Epithelial cell of proximal tubule (primary cell): ENCODE measurements at places on chromosomes 16 and 17. TPM values are rescaled to one million over a fixed set of nuclear protein-coding genes. Genes with fewer than 3 reads are reported as not detected.

DNA sequence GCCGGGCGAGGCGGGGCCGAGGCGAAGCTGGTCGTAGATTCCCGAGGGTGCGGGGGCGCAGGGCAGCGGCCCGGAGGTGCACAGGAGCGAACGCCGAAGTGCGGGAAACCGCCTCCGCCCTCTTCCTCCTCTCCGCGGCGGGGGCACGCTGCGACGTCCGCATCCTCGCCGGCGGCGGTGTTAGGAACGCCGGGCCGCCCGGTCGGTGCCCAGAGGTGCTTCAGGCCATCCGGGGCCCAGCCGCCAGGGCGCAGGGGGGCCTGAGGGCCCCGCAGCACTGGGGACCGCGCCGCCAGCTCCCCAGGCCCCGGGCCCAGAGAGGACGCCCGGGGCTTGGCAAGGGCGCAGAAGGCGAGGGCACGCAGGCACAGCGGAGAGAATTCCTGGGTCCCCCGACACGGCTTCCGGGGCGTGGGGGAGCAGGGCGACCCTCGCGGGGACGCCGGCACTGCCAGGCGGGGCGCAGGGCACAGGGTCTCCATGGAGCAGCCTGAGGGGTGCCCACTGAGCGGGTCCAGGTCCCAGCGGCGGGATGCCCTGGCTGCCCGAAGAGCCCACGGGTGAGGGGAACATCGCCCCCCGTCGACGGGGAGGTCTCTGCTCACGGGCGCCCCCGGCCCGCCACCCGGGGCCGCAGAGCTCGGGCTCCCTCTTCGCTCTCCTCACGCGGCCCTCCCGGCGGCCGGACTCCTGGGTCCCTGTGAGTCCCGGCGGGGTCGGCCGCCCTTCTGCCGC, 576 bp downstream of the EPOP start:
- DNase-seq, result no peak

DNA sequence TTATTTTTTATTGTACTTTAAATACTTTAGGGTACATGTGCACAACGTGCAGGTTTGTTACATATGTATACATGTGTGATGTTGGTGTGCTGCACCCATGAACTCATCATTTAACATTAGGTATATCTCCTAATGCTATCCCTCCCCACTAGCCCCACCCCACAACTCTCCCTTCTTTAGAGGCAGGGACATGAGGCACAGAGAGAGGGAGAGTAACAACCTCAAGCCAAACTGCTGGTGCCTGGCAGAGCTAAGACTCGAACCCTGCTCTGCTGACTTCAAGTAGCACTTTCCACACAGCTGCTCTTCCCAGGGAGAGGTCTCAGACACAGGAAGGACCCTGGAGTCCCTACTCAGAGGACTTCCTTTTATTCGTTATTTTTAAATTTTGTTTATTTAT, 69.4 kb downstream of the WSB1 start:
- no peak for DNase-seq

GRCh38 chr17:35407531-35407930, 24.8 kb downstream of the SLFN12 start:
- DNase-seq, result no peak

DNA sequence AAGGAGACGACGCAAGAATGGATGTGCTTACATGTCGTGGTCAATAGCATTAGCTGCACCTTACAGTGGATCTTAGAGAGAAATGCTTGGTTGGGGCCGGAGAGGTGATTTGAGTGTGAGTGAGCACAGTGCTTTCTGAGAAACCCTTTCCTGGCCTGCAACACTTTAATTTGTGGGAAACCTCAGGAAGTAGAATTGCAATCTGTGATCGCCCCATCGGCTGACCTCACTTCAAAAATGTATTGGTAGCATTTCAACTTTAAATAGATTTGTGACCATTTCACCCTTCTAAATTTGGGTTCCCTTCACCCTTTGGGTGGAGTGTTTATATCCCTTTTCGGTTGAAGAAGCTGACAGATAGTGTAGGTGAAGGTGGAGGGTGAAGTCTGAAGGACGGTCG, 13.2 kb downstream of the PRKCB start:
- DNase-seq, result no peak

GRCh38 chr16:19716183-19716582, 1.8 kb downstream of the KNOP1 start:
- DNase-seq, result no peak

GRCh38 chr17:81593105-81593871, 41.1 kb upstream of the FAAP100 start:
- no peak for DNase-seq

DNA sequence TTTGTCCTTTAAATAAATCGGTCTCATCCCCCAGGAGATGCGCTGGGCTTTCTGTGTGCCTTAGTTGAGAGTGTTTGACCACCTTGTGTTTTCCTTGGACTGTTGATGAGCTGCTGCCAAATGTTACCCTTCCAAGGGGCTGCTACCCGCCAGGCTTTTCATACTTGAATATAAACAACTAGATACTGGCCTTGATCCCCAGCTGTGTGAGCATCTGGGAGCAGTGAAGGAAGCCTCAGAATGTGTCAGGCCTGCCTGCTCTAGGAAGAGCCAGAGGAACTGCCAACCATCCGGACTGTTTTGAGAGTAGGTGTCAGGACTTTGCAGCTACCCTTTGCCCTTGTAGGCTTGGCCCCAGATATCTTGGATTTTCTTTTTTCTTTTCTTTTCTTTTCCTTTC, 57.8 kb downstream of the LDHD start:
- no peak for DNase-seq

- no peak for DNase-seq
These were observed 211.5 kb downstream of the CDH11 start for GRCh38 chr16:64910356-64910755.

DNA sequence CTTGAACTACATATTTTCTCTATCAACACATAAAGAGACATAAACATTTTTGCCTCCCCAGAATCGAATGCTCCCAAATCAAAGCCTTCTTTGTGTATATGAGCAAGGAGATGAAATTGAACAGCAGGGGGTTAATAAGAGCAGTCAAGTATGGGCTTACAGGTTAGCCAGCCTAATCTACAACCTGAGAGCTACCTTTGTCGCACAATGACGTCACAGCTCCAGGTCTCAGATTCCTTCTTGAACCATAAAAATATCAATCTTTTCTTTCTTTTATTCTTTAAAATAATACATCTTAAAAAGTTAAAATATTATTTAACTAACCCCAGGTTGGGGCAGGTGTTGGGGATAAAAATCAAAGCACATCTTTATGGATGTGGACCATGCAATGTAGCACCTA, 482.9 kb upstream of the CDH11 start:
- no peak for DNase-seq

GRCh38 chr16:17828012-17828411, 357.3 kb upstream of the XYLT1 start:
- DNase-seq, result no peak

- no peak for DNase-seq
These were observed 7.5 kb upstream of the C16orf95 start for GRCh38 chr16:87324411-87325275.

GRCh38 chr17:80353718-80354275, 61.2 kb upstream of the ENDOV start:
- DNase-seq, result no peak

GRCh38 chr17:35942588-35943186, 826 bp downstream of the LYZL6 start:
- DNase-seq, result no peak

DNA sequence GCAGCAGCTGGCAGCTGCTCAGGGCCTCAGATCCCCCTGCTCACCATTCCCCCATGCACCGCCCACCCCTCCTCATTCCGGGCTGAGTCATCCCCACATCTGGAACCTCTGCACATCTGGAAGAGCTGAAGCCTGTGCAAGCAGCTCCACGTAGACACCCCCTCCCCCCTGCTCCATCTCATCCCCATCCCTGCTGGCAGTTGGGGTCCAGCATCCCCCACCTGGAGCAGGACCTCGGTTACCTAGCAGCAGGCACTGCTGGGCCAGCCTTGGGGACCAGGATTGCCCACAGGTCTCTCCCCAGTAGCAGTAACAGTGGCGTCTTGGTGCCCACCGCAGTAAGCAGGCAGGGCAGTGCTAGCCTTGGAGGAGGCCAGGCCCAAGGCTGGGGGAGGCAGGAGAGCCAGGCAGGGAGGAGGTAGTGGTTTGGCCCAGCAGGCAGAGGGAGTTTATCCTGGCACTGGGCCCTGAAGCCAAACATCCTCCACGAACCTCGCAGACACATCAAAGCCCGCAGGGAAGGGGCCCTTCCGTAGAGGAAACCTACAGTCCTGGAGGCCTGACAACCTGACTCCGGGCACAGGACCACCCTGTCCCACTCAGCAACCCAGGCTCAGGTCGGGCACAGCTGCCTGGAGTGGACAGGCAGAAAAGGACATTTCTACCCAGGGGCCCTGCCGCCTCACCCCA, 7.7 kb upstream of the TMEM92 start:
- DNase-seq, result no peak

DNA sequence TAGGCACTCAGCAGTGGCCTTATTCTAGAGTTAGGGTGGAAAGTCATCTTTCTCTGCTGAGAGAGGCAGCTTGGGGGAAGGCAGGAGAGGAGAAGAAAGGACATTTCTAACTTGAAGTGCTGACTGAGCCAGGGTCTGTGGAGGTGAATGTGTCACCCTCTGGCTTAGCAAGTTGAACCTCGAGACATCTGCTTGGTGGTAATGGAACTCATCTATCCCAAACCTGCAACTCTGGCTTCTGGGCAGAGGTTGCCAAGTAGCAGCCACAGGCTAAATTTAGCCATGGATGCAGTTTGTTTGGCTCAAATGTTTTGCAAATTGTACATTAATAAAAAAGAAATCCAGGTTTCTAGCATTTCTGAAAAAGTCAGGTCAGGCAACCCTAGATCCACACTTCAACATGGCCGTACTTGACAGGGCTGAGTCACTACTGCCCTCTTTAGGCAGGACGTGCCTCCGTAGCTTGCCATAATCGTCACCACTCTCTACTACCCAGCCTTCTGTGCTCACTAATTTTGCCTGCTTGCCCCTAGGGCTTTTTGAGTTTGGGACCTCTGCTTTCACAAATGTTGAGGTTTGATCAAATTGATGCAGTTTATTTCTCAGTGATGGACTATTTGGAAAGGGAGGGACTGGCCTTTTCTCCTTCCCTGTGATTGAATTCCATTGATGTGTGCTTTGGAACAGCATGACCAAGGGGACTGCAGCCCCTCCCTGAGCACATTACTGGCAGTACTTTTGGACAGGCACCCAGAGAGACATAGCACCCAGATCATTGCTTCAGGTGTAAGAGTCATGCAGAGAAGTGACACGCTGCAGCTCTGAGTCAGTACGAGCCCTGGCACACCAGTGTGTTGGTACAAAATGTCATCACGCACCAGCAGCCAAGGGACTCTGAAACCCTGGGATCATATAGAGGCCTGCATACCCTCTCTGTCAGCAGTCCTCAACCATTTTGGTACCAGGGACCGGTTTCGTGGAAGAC, 5.2 kb downstream of the CDH13 start:
- no peak for DNase-seq

DNA sequence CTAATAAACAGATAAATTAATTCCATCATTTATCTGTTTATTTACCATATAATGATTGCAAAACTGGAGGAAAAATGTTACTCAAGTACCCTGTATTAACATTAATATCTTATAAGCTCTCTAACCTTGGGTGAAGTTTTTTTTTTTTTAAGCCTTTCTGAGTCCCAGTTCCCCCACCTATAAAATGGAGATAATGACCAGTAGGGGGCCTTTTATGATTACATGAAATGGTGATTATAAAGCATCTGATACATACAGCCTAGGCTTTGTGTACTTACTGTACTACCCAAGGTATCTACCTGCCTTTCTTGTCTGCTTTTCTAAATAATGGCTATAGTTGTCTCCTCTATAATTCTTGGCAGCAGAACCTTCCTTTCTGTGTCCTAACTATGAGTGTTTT, 22.6 kb downstream of the LRRC36 start:
- no peak for DNase-seq

DNA sequence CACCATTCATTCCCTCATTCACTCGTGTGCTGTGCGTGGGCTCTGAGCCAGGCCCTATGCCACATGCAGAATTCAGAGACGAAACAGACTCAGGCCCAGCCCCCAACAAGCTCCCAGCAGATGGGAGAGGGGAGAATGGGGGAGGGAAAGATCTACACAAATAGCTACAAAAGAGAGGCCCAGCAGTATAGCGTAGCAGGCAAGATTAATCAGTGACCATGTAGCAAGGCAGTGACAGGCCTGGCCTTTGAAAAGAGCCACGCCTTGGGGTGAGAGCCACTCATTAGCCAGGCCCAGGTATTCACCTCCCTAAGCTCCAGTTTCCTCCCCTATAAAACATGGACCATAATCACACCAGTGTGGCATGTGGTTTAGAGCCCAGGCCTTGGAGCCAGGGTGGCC, 16.4 kb upstream of the KRT19 start:
- no peak for DNase-seq

DNA sequence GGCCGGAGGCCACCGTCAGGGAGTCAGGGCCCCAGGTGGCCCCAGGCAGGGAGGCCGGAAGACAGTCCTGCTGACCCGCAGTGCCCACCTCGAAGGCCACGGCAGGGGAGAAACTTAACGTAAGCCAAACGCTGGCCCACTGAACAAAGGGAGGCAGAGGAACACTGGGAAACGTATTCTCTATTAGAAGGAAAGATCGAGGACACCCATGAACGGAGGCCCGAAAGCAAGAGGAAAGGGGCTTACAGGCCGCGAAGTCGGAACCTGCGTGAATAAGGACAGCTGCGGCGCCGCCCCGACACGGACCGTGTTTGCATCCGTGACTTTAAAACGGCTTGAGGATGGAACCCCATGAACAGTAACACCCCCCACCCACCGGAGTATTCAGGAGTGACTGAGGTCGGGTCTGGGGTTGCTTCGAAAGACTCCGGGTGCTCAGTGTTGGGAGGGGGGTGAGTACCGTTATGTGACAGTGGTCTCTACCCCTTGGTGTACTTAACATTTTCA, 102.4 kb upstream of the METRNL start:
- DNase-seq, result no peak

DNA sequence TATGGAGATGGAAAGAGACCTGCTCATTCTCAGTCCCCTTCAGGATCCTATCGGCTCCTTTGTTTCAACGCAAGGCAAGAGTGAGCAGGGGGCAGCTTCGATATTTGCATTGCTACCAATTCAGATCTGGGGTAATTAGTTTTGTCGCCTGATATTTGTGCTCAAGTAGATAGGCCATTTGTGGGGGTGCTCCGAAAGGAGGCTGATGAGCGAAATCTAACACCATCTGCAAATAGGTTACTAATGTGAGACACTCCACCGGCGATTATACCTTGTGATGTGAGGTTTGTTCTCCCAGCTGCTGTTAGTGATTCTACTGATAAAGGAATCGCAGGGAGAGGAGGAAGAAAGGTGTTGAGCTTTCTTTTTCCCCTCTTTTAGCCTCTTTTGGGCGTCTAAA, 31.5 kb downstream of the WSCD1 start:
- DNase-seq, result no peak

DNA sequence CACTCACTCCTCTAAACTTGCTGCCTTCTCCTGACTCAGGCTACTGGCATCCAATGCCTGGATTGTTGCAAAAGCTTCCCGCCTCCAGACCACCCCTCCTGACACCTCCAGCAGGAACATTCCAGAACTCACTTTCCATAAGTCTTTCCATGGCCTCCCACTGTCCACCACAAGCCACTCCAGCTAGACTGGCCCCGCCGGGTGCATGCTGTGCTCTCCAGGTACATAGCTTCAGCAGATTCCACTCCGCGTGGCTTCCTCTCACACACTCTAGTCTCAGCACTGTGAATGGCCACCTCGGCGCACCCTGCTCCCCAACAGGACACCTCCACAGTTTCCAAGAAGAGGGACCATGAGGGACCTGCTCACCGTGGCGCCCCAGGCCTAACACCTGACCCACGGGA, 25.9 kb upstream of the FAAP100 start:
- no peak for DNase-seq

The TBX6 gene
- total RNA-seq, result 0.07 and 1.3 TPM in 2 replicates

The CACNA1G gene
- not detected in 2 replicates for total RNA-seq

The SALL1 gene
- total RNA-seq, result 17.4 and 20.0 TPM in 2 replicates

The KRTAP4-5 gene
- not detected in 2 replicates for total RNA-seq

The CCDC102A gene
- total RNA-seq, result 14.0 and 22.7 TPM in 2 replicates

The HLF gene
- total RNA-seq, result 0.22 and 0.75 TPM in 2 replicates
